ENCODE measurements at places on chromosomes 2 and 18. TPM values are rescaled to one million over a fixed set of nuclear protein-coding genes. Genes with fewer than 3 reads are reported as not detected.

GRCh38 chr2:223841436-223842190, 4.2 kb upstream of the AP1S3 start:
- no peaks in the 10 kb centered on the region for H3K36me3 ChIP-seq
- no peaks in the 10 kb centered on the region for H3K27me3 ChIP-seq
- no peak overlapping the region for H3K27ac ChIP-seq
- no peak for DNase-seq
- H3K4me1 ChIP-seq = 0 out of 2 replicates have a peak, but pooled peaks cover 2% of the 10 kb centered on the region

- H3K4me1 ChIP-seq = no peaks in the 10 kb centered on the region
- H3K27me3 ChIP-seq = no peaks in the 10 kb centered on the region
- H3K27ac ChIP-seq = no peak overlapping the region
- no peak overlapping the region for H3K4me3 ChIP-seq
- no peak for DNase-seq
- H3K36me3 ChIP-seq = no peaks in the 10 kb centered on the region
These were observed 19.0 kb downstream of the INO80C start for GRCh38 chr18:35478520-35479435.

GRCh38 chr18:13446610-13447461, 228.3 kb downstream of the LDLRAD4 start:
- no peak overlapping the region for H3K27ac ChIP-seq
- peaks cover 7% of the 10 kb centered on the region for H3K4me1 ChIP-seq
- no peaks in the 10 kb centered on the region for H3K27me3 ChIP-seq
- no peak overlapping the region for H3K4me3 ChIP-seq
- no peaks in the 10 kb centered on the region for H3K36me3 ChIP-seq
- no peak for DNase-seq

GRCh38 chr2:18551623-18552022, 8.8 kb downstream of the RDH14 start:
- H3K27ac ChIP-seq = no peak overlapping the region
- no peak for DNase-seq
- no peaks in the 10 kb centered on the region for H3K27me3 ChIP-seq
- peaks cover 6% of the 10 kb centered on the region for H3K4me1 ChIP-seq

DNA sequence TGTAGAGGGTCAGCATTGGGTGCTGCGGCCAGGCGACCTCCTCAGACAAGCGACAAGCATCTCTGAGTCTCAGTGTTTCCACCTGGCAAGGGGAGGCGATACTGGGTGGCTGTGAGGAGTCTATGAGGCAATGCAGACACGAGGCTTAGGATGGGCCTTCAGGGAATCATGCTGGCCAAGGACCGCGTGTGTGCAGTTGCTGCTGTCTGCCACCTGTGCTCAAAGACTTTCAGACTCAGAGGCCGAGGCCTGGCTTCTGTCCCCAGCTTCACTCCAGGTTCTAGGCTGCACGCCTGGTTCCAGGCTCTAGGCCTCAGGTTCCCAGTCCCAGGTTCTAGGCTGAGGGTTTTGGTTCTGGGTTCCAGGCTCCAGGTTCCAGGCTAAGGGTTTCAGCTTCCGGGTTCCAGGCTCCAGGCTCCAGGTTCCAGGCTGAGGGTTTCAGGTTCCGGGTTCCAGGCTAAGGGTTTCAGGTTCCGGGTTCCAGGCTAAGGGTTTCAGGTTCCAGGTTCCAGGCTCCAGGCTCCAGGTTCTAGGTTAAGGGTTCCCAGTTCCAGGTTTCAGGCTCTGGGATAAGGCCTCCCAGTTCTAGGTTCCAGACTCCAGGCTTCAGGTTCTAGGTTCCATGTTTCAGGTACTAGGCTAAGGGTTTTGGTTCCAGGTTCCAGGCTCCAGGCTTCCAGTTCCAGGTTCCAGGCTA, 14.8 kb downstream of the LRRFIP1 start:
- no peak overlapping the region for H3K4me3 ChIP-seq
- DNase-seq = peak; percentile 49
- H3K36me3 ChIP-seq = no peaks in the 10 kb centered on the region
- H3K4me1 ChIP-seq = no peaks in the 10 kb centered on the region
- no peak overlapping the region for H3K27ac ChIP-seq

- H3K27me3 ChIP-seq = no peaks in the 10 kb centered on the region
- no peak for DNase-seq
- no peaks in the 10 kb centered on the region for H3K36me3 ChIP-seq
- 0 out of 2 replicates have a peak, but pooled peaks cover 3% of the 10 kb centered on the region for H3K4me1 ChIP-seq
These were observed 128.7 kb upstream of the L3MBTL4 start for GRCh38 chr18:6543330-6543908.

- no peaks in the 10 kb centered on the region for H3K4me1 ChIP-seq
- no peak overlapping the region for H3K27ac ChIP-seq
- H3K36me3 ChIP-seq = 0 out of 2 replicates have a peak, but pooled peaks cover 2% of the 10 kb centered on the region
- H3K27me3 ChIP-seq = peaks cover 51% of the 10 kb centered on the region
These were observed 1.0 kb downstream of the CXCR4 start for GRCh38 chr2:136116813-136117390.

GRCh38 chr18:71398531-71398930, 1109.7 kb downstream of the SOCS6 start:
- no peak overlapping the region for H3K4me3 ChIP-seq
- no peaks in the 10 kb centered on the region for H3K27me3 ChIP-seq
- no peak overlapping the region for H3K27ac ChIP-seq
- H3K4me1 ChIP-seq = no peaks in the 10 kb centered on the region
- peak; percentile 52 for DNase-seq

- peaks cover 2% of the 10 kb centered on the region for H3K4me1 ChIP-seq
- H3K36me3 ChIP-seq = no peaks in the 10 kb centered on the region
- no peak overlapping the region for H3K4me3 ChIP-seq
- H3K27me3 ChIP-seq = no peaks in the 10 kb centered on the region
These were observed 208.4 kb downstream of the TNS1 start for GRCh38 chr2:217794133-217794986.

DNA sequence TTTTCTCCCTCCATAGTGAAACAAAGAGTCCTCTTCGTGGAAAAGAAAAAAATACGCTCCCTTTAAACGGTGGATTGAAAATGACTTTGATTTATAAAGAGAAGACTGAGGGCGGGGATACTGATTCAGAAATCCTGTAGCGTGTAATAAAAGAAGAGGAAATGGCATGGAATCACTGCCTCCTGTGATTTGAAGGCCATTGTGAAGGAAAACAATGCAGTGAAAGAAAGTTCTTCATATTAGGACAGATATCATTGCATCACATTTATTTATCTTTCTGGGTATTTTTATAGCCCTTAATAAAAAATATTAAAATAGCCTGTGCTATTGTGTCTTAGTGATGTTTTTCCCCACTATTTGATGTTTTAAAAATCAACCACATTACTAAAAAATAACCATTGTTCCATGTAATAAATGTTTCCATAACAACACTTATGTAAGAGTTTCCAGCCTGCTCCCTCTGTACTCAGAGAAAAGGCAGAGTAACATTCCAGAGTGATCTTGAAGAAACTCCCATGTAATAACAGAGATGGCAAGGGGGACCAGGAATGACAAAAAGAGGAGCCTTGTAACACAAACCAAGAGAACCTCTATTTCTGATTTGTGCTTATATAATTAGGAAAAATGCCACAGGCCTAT, 8.0 kb downstream of the MRPL33 start:
- no peaks in the 10 kb centered on the region for H3K4me1 ChIP-seq
- H3K36me3 ChIP-seq = no peaks in the 10 kb centered on the region
- H3K27ac ChIP-seq = no peak overlapping the region
- H3K27me3 ChIP-seq = no peaks in the 10 kb centered on the region
- H3K4me3 ChIP-seq = no peak overlapping the region
- no peak for DNase-seq

- H3K4me1 ChIP-seq = peaks cover 4% of the 10 kb centered on the region
- H3K27me3 ChIP-seq = no peaks in the 10 kb centered on the region
- no peak for DNase-seq
- no peaks in the 10 kb centered on the region for H3K36me3 ChIP-seq
- no peak overlapping the region for H3K27ac ChIP-seq
These were observed 24.6 kb downstream of the RAMP1 start for GRCh38 chr2:237883951-237884446.

DNA sequence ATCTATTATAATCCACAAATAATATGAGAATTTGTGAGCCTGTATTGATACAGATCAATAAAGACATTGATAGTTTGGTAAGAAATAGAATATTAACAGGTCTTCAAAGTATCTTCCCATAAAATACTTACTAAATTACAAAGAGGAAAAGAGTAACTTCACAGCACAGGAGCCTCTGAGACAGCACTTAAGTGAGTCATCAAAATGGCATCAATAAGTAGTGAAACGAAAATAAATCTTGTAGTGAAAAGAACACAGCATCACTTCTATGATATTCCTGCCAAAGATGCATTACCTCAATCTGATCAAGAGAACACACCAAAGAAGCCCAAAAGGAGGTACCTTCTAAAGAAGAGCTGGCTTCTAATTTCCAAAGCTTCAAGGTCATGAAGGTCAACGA, 116.4 kb downstream of the CBLN2 start:
- no peak for DNase-seq
- H3K36me3 ChIP-seq = no peaks in the 10 kb centered on the region
- H3K27me3 ChIP-seq = no peaks in the 10 kb centered on the region
- H3K27ac ChIP-seq = no peak overlapping the region

- H3K4me3 ChIP-seq = no peak overlapping the region
- no peaks in the 10 kb centered on the region for H3K4me1 ChIP-seq
- H3K27ac ChIP-seq = no peak overlapping the region
- H3K36me3 ChIP-seq = no peaks in the 10 kb centered on the region
These were observed 12.6 kb downstream of the MC5R start for GRCh38 chr18:13836559-13836958.

DNA sequence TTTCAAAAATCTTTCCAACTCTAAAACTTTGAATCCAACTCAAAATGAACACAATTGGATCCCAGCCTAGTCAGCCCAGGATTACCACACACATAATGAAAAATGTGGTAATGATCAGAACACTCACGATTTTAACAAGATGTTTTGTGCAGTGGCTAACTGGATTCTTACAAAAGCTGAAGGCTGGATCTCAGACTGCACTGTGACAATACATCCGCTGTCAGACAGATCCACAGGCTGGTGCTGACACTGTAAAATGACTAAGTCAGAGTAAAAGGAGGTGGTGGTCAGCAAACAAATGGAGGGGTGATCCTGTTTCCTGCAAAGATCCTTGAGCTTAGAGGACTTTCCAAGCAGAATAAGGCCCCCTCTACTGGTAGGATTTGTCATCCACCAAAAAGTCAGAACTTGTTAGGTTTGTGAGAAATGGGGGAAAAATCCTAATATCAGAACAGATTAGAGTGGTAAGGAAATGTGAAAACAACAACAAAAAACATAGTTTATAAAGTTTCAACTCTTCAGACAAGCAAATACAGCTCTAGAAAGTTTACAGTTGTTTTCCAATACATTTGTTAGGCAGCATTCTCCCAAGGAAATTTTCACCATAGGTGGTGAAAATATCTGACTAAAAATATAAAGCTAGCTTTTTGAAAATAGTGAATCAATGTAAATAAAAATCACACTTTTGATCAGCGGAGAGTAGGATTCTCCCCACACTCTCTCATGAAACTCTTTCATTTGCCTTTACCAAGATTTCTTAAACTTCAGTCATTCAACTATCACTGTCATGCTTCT, 211.9 kb downstream of the AGPS start:
- no peak overlapping the region for H3K4me3 ChIP-seq
- no peaks in the 10 kb centered on the region for H3K27me3 ChIP-seq
- H3K36me3 ChIP-seq = no peaks in the 10 kb centered on the region
- no peaks in the 10 kb centered on the region for H3K4me1 ChIP-seq
- no peak for DNase-seq

GRCh38 chr2:101112772-101113157, 38.4 kb downstream of the TBC1D8 start:
- H3K36me3 ChIP-seq = no peaks in the 10 kb centered on the region
- H3K27ac ChIP-seq = no peak overlapping the region
- DNase-seq = no peak
- H3K4me3 ChIP-seq = no peak overlapping the region

DNA sequence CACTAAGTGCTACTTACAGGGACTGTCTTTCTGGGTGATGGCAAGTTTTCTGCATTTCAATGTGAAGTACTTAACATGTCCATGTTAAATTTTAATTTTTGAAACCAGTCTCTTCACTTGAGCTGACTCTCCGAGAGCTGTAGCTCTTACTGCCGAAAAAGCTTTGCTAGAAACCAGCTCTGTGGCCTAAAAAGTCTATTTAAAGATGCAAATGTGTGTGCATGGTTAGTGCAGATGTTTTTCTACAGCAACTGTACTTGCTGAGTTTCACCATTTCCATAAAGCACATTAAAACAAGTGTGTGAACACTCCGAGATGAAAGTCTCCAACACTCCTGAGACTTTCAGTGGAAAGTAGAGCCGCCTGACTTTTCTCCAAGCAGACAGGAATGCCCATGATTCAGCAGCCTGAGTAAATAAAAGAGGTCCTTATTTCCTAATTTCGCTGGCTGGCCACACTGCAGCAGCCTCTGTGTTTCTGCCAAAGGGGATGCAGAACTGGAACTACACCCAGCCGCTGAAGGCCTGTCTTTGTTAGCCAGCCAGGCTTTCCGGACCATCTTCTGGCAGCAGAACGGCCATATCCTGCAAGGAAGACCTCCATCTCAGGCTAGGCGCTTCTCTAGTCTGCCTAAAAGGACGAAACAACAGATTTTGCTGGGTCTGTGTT, 121.2 kb downstream of the ZNF521 start:
- DNase-seq = no peak
- no peak overlapping the region for H3K27ac ChIP-seq
- peaks cover 5% of the 10 kb centered on the region for H3K4me1 ChIP-seq

- H3K4me3 ChIP-seq = no peak overlapping the region
- H3K27ac ChIP-seq = no peak overlapping the region
- no peaks in the 10 kb centered on the region for H3K27me3 ChIP-seq
- H3K36me3 ChIP-seq = no peaks in the 10 kb centered on the region
- peaks cover 2% of the 10 kb centered on the region for H3K4me1 ChIP-seq
- no peak for DNase-seq
These were observed 117.5 kb upstream of the ZNF521 start for GRCh38 chr18:25469489-25469888.

DNA sequence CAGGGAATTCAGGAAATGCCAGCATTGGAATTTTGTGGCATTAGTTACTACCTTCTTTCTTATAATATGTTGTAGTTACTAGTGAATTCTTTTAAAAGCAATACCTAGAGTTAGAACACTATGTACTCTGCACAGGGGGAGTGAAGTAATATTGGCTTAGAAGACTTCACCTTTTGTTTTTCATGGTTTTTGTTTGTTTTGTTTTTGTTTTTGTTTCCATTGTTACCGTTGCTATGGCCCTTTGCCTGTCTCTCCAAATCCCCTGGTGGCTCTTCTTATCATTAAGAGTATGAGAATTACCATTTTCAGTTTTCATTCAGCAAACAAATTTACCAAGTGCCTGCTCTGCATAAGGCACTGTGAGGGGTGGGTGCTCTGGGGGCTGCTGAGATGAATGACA, 160.1 kb downstream of the HAUS1 start:
- H3K36me3 ChIP-seq = no peaks in the 10 kb centered on the region
- DNase-seq = no peak
- no peaks in the 10 kb centered on the region for H3K27me3 ChIP-seq
- H3K27ac ChIP-seq = peak overlapping the region; percentile 24
- H3K4me3 ChIP-seq = no peak overlapping the region

DNA sequence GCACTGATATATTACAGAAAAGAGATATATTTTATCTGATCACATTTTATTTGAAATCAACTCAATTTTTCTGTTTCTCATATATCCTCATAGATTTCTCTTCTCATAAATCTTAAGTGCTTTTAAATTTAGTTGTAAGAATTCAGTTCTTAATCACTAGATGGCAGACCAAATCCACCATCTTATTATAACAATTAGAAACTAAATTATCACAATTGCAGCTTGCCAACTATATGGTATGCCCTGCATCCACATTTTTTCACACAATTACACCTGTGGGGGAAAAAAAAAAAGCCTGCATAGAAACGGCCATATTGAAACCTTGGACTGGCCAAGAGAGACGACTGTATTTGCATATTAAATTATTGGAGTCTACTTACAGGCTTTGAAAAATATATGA, 64.4 kb downstream of the COL5A2 start:
- no peak overlapping the region for H3K27ac ChIP-seq
- H3K27me3 ChIP-seq = no peaks in the 10 kb centered on the region
- no peaks in the 10 kb centered on the region for H3K36me3 ChIP-seq

PLA2R1 gene
- 2.2 TPM for total RNA-seq

IL1F10 gene
- not detected for total RNA-seq

ZNF512 gene
- total RNA-seq = 39.2 TPM

DSC1 gene
- total RNA-seq = not detected

ECEL1 gene
- total RNA-seq = 6.5 TPM
